ENCODE measurements at places on chromosomes 11 and 22. TPM values are rescaled to one million over a fixed set of nuclear protein-coding genes. Genes with fewer than 3 reads are reported as not detected.

The SLC22A6 gene
- total RNA-seq = not detected

DNA sequence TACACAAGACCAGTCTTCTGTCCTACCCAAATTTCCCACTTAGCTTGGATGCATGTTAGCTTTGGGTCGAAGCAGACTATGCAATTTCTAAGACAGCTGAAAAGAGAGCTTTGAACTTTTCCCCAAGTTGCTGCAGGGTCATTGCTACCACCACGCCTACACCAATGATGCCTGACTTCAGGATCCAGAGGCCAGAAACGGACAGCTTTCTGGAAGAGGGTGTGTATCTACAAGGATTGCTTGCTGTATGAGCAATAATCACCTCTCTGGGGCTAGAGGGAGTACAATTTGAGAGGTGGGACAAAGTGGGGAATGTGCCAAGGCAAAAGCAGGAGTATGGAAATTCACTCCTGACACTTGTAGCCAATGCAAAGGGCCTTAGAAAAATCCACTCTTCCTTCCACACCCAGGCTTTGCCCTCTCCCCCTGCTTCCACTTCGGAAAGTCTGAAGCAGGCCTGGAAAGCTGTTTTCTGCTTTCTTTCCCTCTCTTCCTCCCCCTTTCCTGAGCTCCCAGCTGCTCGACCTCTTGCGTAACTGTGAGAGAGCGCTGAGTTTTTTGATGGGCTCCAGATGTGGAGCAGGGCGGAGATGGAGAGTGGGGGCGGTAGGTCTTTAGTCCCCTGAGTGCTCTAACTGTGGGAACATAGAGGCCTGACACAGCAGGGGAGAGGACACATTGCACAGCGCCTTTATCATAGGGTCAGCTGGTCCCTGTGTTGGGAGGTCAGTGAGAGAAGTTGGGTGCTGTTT lies 2.1 kb upstream of the PHLDB1 start:
- H3K27ac ChIP-seq = no peak overlapping the region
- H3K27me3 ChIP-seq = peaks cover 12% of the 10 kb centered on the region
- no peak overlapping the region for H3K4me3 ChIP-seq
- peaks cover 16% of the 10 kb centered on the region for H3K4me1 ChIP-seq

DNA sequence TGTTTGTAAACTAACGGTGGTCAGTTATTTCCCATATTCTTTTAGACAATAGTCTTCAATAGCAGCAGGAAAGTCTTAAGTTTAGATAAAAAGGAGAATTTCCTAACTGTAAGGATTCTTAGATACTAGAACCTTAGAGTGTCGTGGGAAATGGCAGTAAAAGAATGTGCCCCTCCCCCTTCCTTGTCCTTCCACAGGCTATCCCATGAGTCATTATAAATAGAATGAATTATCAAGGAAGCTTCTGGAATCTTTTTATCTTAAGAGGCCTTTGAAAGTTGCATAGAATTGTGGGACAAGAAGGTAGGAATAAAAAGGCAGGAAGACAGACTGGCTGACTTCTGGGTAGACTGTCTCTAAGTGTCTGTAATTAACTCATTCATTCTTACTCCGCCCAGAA lies 165.2 kb upstream of the TBCEL start:
- no peak overlapping the region for H3K27ac ChIP-seq
- no peak for DNase-seq
- H3K4me1 ChIP-seq = no peaks in the 10 kb centered on the region
- H3K27me3 ChIP-seq = no peaks in the 10 kb centered on the region
- H3K4me3 ChIP-seq = no peak overlapping the region

DNA sequence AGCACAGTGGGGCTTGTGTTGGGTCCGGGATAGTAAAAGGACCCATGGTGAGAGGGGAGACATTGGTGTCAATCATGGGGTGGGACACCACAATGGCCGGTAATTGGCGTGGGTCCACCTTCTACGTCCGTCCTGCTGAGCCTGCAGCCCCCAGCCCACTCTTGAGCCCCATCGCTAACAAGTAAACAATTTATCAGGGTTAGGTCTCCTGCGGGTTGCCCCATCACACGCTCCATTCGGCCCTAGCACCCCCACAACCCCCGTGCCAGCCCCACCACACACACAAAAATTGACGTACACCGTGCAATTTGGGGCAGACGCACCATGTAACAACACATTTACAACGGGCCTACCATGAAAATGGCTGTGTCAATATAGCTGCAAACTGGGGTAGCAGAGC lies 86.5 kb upstream of the HTATIP2 start:
- H3K27ac ChIP-seq = no peak overlapping the region
- no peaks in the 10 kb centered on the region for H3K36me3 ChIP-seq
- peaks cover 4% of the 10 kb centered on the region for H3K27me3 ChIP-seq
- H3K4me1 ChIP-seq = no peaks in the 10 kb centered on the region
- no peak for DNase-seq

The ART1 gene
- total RNA-seq = not detected

- H3K4me1 ChIP-seq = no peaks in the 10 kb centered on the region
- peaks cover 8% of the 10 kb centered on the region for H3K27me3 ChIP-seq
- H3K36me3 ChIP-seq = no peaks in the 10 kb centered on the region
Observed at GRCh38 chr22:43883012-43883661, 8.7 kb downstream of the PNPLA5 start.

DNA sequence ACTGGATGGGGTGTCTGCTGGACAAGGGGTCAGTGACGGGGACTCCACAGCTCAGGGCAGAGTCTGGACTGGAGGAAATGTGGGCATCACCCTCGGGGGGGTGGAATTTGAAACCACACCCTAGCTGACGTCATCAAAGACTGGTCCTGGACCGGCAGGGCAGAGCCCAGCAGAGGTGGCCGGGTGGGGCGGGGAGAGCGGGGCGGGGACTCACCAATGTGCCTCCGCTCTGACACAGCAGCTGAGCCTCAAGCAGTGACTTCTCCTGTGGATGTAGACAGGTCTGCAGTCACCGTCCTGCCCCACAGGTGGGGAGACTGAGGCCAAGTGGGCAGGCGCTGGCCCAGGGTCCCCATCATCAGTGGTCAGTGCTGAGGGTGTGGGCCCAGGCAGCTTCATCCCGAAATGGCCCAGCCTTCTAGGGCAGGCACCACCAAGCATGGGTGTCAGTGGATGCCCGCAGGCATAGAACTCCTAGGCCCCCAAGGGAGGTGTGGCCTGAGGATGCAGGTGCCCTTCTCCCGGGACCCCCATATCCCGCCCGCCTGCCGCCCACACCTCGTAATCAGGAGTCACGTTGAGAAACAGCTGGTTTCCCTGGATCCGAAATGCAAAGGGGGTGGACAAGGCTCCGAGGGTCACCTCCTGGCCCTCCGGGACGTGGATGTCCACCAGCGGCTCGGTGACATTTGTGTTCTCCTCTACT lies 603 bp downstream of the CDHR5 start:
- peaks cover 18% of the 10 kb centered on the region for H3K27me3 ChIP-seq
- no peak for DNase-seq
- peaks cover 16% of the 10 kb centered on the region for H3K4me1 ChIP-seq

The SCGB1D2 gene
- not detected for total RNA-seq

DNA sequence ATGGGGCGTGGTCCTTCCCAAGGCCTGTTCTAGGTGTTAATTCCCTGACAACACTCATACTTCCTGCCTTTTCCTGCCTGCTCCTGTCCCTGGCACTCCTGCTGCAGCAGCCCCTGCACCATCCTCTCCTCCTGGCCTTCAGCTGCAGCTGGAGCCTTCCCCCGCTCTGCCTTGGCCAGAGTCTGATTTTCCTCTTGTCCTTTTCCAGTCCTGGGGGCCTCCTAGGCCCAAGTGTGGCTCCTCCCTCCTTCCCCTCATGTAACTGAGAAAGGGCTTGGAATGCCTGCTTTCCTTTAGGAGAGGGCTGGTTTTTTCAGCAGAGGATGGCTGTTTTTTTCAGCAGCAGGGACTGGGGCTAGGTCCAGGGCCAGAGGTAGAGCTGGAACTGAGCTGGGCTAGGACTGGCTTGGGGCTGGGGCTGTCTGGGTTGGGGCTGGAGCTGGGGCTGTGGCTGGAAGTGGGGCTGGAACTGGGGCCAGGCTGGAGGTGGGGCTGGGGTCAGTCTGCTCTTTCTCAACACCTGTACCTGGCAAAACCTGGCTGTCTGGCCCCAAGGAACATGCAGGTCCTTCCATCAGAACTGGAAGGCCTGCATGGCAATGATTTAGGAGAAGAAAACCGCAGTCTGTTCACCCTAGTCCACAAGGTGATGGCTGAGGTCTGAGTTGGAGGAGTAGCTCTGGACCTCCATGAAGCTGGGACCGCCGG lies 23.6 kb downstream of the ZC3H7B start:
- no peak overlapping the region for H3K27ac ChIP-seq
- H3K27me3 ChIP-seq = no peaks in the 10 kb centered on the region
- peaks cover 14% of the 10 kb centered on the region for H3K36me3 ChIP-seq
- no peak overlapping the region for H3K4me3 ChIP-seq

The VWCE gene
- total RNA-seq = 23.3 TPM

GRCh38 chr22:40118979-40119378 lies 58.7 kb upstream of the TNRC6B start:
- peaks cover 76% of the 10 kb centered on the region for H3K4me1 ChIP-seq
- no peak overlapping the region for H3K27ac ChIP-seq
- H3K36me3 ChIP-seq = peaks cover 6% of the 10 kb centered on the region
- no peak for DNase-seq
- H3K4me3 ChIP-seq = no peak overlapping the region

DNA sequence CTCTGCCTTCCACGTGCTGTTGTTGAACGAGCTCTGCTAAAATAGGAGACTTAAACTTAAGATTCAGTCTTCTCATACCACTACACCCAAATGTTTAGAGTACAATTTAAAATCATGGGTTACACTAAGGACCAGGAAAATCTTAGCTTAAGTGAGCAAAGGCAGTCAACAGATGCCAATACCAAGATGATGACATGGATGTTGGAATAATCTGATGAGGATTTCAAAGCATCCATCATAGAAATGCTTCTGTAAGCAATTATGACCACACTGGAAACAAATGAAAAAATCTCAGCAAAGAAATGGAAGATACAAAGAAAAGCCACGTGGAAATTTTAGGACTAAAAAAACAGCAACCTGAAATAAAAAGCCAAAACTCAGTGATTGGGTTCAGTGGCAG lies 109.8 kb downstream of the ATXN10 start:
- H3K27me3 ChIP-seq = no peaks in the 10 kb centered on the region
- DNase-seq = no peak
- H3K36me3 ChIP-seq = peaks cover 10% of the 10 kb centered on the region
- no peaks in the 10 kb centered on the region for H3K4me1 ChIP-seq
- no peak overlapping the region for H3K4me3 ChIP-seq

DNA sequence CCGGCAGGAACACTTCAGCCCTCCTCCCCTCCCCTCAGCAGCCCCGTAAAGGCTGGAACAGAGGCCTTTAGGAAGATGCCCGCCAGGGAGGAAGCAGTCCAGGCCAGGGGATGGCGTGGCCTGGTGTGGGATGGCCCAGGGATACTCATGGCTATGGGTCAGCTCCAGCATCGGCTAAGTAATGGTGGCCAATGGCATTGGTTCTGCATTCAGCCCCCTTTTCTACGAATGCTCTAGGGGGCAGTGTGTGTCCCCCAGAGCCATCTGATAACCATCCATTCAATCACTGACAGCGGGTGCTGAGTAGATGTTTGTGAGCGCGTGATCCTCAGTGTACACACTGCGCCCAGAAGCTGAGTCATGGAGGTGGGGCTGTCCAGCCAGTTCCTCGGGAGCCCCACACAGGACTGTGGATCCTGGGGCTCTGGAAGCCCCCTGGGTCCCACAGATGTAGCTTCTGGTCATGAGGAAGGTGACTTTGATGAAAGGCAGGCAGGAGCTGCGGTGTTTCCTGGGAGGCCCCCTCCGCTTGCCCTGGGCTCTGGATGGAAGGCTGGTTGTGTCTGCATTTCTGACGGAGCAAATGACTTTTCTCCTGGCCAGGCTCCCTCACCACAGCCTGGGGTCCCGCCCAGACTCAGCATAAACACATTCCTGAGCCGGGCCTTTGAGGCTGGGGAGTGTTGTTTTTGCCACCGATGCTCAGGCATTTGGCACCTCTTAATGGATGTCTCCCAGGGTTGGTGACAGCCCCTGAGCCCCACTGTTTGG lies 46.5 kb downstream of the FBLN1 start:
- H3K4me3 ChIP-seq = no peak overlapping the region
- H3K27ac ChIP-seq = no peak overlapping the region
- DNase-seq = no peak
- no peaks in the 10 kb centered on the region for H3K4me1 ChIP-seq

GRCh38 chr11:19345848-19346681 lies 105.3 kb upstream of the E2F8 start:
- peaks cover 59% of the 10 kb centered on the region for H3K27me3 ChIP-seq
- H3K27ac ChIP-seq = no peak overlapping the region
- no peak for DNase-seq

DNA sequence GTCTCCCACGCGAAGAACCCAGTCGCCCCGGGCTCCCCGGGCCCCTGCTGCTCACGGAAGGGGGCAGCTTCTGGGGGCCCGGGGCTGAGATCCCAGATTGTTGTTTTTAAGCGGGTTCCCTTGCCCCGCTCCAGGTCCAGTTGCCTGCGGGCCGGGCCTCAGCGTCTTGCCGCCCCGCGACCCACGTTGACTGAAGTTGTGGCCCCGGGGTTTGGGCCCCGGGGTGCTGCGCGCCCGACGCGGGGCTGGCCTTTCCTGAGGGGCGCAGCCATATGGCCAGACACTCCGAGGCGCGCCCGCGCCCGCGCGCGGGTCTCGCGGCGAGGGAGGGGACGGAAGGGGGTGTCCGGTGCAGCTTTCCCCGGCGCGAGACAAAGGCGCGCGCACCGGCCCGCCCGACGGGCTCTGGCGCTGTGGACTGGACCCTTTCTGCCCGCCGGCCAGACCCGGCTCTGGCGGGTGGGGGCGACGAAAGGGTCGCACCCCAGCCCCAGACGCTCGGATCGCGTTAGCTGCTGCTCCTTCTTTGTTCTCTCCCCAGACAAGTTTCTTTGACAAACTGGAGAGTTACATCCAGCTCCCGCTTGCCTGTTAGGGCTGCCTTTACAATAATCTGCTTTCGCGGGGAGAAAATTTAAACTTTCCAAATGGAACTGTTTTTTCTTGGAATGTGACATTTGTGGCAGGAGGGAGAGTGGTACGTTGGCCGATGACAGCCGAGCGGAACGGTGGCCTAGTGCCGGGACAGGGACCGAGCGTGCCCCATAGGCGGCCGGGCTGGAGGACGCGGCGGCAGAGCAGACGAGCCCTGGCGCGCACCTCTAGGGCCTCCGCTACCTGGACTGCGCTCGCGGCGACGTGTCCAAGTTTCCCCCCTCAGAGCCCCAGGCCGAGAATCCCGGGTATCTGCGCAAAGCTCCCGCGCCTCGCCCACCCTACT lies 716 bp downstream of the AMOTL1 start:
- H3K27ac ChIP-seq = no peak overlapping the region
- peak; percentile 11 for DNase-seq
- peaks cover 10% of the 10 kb centered on the region for H3K4me1 ChIP-seq
- peaks cover 39% of the 10 kb centered on the region for H3K27me3 ChIP-seq
- no peaks in the 10 kb centered on the region for H3K36me3 ChIP-seq
- H3K4me3 ChIP-seq = peak overlapping the region; percentile 69

The TLCD5 gene
- total RNA-seq = 0.83 TPM

The TMEM191C gene
- 2.7 TPM for total RNA-seq

Data from activated CD8-positive, alpha-beta T cell treated with anti-CD3 and anti-CD28 coated beads for 36 hours (primary cell).